ENCODE measurements at places on chromosomes 12 and 14.

DNA sequence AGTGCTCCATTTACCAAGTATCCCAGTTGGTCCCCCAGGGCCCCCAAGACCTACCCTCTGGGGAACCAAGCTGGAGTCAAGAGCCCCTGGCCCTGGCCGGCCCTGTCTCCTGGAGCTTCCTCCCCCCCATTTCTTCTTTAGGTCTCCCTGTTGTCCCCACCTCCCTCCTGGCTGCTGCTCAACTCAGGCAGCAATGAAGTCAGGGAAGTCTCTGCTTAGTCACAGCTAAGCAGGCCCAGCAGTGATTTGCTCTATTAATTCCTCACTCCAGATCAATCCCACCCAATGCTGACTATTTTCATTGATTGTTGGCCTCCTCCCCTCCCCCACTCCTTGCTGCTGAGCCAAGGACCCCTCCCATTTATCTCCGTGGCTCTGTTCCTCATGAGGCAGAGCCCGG lies 28.3 kb downstream of the VSX2 start:
- no peak for DNase-seq

GRCh38 chr12:29389295-29389919 lies 8.4 kb upstream of the ERGIC2 start:
- DNase-seq = no peak

- no peak for DNase-seq
These were observed 319.7 kb upstream of the LRIG3 start for GRCh38 chr12:59240048-59240447.

- peak; percentile 17 for DNase-seq
These were observed 201.2 kb downstream of the SEC23A start for GRCh38 chr14:38901791-38902190.

DNA sequence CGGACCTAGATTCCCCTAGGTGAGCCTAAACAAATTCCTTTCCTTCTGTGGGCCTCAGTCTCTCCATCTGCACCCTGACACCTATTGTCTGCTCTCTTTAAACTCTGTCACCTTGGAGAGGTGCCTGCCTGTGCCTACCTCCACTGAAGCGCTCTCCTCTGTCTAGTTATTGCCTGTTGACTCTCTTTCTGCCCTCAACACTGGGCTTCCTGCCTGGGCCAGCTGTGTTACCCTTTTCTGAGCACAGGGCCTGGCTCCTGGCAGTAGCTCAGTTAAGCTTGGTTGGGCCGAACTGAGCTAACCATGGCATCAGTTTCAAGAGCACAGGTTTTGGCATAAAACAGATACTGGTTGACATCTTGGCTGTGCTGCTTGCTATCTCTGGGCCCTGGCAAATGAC lies 43.5 kb downstream of the PRMT8 start:
- DNase-seq = peak; percentile 78

Data from DMS53 (cell line).